Hematopoietic multipotent progenitor cell treated with erythropoietin and hydrocortisone succinate and interleukin-3 and kit ligand, for 17 days (in vitro differentiated cells): ENCODE measurements at places on chromosomes 3 and 15.

GRCh38 chr3:100634493-100635272, 25.3 kb downstream of the ADGRG7 start:
- no peak for DNase-seq

DNA sequence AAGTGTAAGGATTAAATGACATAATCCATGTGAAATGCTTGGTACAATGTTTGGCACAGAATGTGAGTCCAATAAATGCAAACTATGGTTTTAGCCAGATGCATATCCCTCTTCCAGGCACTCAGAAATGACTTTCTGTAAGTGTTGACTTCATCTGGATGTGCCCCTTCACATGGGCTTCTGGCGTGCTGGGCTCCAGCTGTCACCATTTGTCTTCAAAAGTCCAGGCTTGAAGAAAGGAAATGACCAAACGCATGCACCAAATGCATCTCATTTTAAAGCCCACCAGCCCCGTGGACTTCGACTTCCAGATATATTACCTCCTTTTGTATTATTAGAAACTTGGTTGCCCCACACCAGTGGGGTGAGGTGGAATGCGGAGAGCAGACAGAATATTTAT, 23.7 kb downstream of the CRYGS start:
- DNase-seq: no peak

- no peak for DNase-seq
Measured at GRCh38 chr3:72489901-72490300, 358.3 kb downstream of the SHQ1 start.

- no peak for DNase-seq
Measured at GRCh38 chr3:48016301-48016973, at the start of gene MAP4. Gene MAP4 (minus strand): TSS chr3:48016416. CDS start chr3:47998860, 17,556 bp downstream.

DNA sequence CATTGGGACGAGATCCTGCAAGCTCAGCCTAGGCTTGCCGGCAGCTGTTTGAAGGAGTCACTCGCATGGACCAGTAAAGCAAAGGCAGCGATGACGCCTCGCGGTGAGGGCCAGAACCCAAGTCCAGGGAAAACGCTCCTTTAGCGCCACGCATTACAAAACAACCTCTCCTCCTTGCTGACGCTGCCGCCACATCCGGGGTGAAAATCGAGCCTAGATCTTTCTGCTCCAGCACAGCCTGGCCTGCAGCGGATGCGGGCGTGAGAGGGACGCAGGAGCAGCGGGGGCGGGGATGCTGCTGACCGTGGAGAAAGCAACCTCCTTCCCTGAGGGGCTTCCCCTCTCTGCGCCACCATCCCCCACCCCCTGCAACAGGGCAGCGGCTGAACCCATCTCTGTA, 46.7 kb downstream of the CASR start:
- no peak for DNase-seq

DNA sequence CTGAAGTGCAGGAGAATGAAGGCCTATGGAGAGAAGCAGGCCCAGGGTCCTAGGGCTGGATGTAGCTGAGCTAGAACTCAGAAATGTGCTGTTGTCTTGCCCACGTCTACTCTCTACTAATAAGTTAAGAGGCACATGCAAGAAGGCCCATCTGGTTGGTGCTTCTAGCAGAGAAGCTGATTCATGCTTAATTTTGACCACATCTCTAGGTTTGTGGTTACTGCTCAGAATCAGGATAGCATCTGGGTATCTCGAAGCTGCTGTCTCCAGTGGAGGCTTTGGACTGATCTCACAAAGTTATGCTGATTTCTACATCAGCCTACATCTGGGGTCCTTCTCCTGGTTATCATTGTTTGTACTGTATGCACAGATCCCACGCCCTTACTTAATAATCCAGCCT, 87.3 kb downstream of the CACNA1D start:
- no peak for DNase-seq

GRCh38 chr3:143831994-143832393, 16.3 kb downstream of the SLC9A9 start:
- DNase-seq: no peak

DNA sequence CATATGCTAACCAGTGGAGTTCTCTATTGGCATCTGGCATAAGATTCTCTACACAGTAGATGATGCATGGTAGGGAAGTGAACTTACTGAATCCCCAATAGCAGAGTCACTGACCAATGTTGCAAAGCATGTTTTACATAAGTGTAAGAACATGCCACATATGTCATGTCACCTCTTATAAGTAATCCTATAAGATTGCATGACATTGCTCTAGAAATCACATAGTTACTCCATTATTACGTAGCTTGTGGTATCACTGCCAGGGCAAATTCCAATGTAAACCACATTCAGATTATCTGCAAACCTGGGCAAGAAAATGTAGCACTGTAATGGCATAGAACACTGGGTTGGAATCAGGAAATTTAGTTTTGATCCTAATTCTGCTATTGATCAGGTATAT, 198.2 kb upstream of the UMPS start:
- no peak for DNase-seq

GRCh38 chr15:42057799-42058646, 36.3 kb downstream of the PLA2G4D start:
- no peak for DNase-seq

- DNase-seq: no peak
Measured at GRCh38 chr3:25456723-25457670, 28.9 kb downstream of the RARB start.

DNA sequence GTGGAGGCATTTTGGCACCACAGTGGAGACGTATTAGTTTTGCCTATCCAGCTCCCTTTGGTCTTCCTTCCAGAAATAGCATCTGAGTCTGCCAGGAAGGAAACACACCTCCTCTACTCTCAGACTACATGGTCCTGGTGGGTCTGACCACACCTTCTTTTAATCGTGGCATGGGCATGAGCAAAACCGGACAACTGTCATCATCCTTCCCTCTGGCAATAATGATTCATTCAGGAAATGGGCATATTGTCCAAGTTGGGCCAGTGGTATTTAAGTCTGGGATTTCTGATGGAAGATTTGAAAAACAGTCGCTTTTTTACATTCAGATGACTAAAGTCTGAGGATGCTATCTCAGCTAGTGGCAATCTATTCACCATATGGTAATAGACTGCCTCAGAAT, 601.0 kb upstream of the ADAMTS9 start:
- no peak for DNase-seq

- DNase-seq: no peak
Measured at GRCh38 chr3:50575372-50575771, 6.0 kb downstream of the HEMK1 start.

GRCh38 chr3:176992565-176992964, 204.7 kb downstream of the TBL1XR1 start:
- DNase-seq: no peak

DNA sequence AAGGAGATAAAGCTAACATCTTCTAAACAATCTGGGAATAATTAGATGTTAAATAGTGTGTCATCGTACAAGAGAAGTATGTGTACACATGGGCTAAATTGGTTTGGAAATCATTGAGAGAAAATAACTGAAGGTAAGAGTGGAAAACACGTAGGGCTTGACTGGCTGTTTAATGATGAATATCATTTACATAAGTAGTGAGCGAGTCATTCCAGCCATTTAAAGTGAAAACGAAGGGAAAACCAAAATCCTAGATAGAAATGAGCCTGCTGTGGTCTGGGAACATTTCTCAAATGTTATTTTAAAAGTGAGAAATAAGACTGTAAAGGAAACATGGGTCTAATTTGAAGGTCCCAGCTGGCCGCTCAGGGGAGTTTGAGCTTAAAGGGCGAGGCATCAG, 41.9 kb upstream of the KCNMB2 start:
- DNase-seq: no peak

GRCh38 chr15:38854506-38854905, 289.9 kb upstream of the RASGRP1 start:
- no peak for DNase-seq
